ENCODE measurements at places on chromosomes 7 and 10.

GRCh38 chr10:63765126-63765525, 243.9 kb downstream of the REEP3 start:
- peaks cover 7% of the 10 kb centered on the region for H3K27me3 ChIP-seq
- H3K27ac ChIP-seq = no peak overlapping the region
- no peaks in the 10 kb centered on the region for H3K36me3 ChIP-seq
- no peak overlapping the region for H3K4me3 ChIP-seq
- no peaks in the 10 kb centered on the region for H3K4me1 ChIP-seq

- no peaks in the 10 kb centered on the region for H3K4me1 ChIP-seq
- H3K36me3 ChIP-seq = no peaks in the 10 kb centered on the region
- H3K4me3 ChIP-seq = no peak overlapping the region
- DNase-seq = no peak
- no peak overlapping the region for H3K27ac ChIP-seq
These were observed 80.0 kb downstream of the COBL start for GRCh38 chr7:51236470-51237132.

DNA sequence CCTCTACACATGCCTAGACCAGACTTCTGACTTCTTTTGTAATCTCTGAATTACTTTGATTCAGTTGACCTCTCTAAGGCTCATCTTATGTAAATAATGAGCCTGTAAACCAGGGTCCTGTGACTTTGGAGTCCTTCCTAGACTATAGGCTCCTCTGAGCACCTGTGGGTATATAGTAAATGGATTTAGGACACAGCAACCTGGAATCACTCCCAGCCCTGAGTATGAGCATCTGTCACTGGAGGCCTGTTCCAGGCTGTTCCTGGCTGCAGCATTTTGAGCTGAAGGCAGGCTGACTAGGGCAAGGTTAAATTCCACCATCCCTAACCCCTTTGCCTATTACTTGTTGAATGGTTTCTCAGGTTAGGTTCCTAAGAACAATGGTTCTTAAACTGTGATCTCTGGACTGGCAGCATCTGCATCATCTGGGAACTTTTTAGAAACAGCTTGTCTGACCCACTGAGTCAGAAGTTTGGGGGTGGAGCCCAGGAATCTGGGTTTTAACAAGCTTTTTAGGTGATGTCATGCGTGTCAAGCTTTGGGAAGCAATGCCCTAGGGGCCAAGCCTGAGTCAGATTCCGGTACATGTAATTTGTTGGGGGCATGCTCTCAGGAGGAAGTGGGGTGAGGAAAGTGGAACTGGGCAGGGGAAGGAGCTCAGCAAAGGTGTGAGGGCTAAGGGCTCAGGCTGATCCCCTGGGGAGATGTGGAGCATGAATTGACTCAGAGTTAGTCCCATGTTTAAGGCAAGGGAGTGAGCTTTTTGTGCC, 28.2 kb downstream of the MINDY4 start:
- no peak for DNase-seq
- no peak overlapping the region for H3K27ac ChIP-seq
- no peaks in the 10 kb centered on the region for H3K27me3 ChIP-seq
- peaks cover 5% of the 10 kb centered on the region for H3K4me1 ChIP-seq

DNA sequence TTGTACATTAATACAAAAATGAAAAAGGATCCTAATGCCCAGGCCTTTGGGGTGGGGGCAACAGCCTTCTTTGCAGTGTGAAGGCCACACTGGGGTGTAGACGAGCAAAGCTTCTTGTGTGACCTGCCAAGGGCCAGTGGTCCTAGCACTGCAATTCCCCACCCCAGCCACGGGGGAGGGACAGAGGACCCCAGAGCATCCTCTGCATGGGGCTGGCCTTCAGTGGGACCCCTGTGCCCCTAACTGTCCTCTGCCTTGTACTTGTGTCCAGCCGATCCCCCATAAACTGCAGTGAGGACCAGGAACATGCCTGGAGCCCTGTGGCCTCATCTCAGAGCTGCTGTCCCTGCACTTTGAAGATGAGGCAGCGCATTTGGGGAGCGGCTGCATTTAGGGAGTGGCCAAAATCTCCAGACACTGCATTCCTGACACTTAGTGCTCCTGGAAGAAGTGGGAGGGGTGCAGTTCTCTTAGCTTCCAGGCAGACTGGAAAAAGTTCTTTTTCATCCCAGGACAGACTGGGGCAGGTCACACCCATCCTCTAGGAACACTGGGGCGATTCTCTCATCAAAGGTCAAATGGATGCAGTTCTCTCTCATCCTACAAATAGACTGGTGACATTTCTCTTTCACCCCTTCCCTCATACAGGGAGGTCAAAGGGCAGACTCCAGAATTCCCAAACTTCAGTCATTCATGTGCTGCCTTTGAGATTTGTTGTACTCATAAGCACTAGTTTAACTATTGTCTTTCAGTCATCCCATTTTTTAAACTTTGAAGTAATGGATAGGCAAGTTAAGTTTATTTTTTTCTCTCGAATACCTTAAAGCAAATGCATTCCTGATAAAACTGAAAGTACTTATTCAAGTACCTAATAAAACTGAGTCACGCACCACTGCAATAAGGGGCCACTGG, 922 bp upstream of the MYO1G start:
- peaks cover 27% of the 10 kb centered on the region for H3K36me3 ChIP-seq
- no peak for DNase-seq
- peak overlapping the region; percentile 97 for H3K27ac ChIP-seq

- H3K36me3 ChIP-seq = no peaks in the 10 kb centered on the region
- DNase-seq = no peak
- no peaks in the 10 kb centered on the region for H3K4me1 ChIP-seq
- no peak overlapping the region for H3K27ac ChIP-seq
- no peak overlapping the region for H3K4me3 ChIP-seq
These were observed 22.5 kb upstream of the VIPR2 start for GRCh38 chr7:159167139-159167538.

DNA sequence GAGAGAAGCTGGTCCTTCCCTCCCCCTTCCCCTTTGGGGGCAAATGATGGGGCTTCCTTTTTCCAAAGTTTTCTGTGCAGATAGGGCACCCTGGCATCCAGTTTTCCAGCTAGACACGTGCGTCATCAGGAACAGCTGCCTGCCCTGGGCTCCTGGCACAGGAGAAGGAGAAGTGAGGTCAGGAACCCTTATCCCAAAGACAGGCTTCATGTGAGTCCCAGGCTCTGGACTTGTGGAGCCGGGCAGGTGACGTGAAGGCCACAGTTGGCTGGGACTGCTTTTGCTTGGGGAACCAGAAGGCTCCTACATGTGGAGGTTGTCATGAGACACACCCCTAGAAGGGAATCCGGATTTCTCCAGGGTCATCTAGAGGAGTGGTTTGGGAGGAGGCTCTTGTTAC, 66.5 kb downstream of the RBM20 start:
- no peak overlapping the region for H3K4me3 ChIP-seq
- no peaks in the 10 kb centered on the region for H3K36me3 ChIP-seq
- H3K4me1 ChIP-seq = no peaks in the 10 kb centered on the region
- peaks cover 8% of the 10 kb centered on the region for H3K27me3 ChIP-seq
- H3K27ac ChIP-seq = no peak overlapping the region
- no peak for DNase-seq

GRCh38 chr10:119364645-119365600, 157.6 kb downstream of the GRK5 start:
- no peak overlapping the region for H3K4me3 ChIP-seq
- no peak for DNase-seq
- no peak overlapping the region for H3K27ac ChIP-seq

DNA sequence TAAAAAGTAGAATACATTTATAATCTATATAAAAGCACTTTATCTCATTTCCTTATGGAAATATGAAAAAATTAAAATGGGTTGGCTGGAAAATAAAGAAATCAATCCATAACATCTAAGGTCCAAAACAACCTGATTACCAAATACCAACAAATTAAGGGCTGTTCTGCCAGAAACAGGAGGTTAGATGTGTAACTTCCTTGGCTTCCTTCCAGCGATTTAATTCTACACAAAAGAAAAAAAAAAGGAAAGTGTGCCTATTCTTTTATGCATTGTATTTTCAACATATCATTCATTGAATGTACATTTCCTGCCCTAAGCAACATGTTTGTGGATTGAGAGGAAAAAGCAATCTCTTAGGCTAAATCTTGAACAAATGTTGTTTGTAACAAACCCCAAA, 36.2 kb upstream of the USP6NL start:
- no peaks in the 10 kb centered on the region for H3K4me1 ChIP-seq
- no peak overlapping the region for H3K27ac ChIP-seq
- H3K36me3 ChIP-seq = no peaks in the 10 kb centered on the region
- H3K4me3 ChIP-seq = no peak overlapping the region
- no peak for DNase-seq

- no peak for DNase-seq
- H3K36me3 ChIP-seq = no peaks in the 10 kb centered on the region
- H3K4me1 ChIP-seq = peaks cover 15% of the 10 kb centered on the region
- H3K4me3 ChIP-seq = no peak overlapping the region
These were observed 25.2 kb downstream of the TRIM8 start for GRCh38 chr10:102669206-102670064.

DNA sequence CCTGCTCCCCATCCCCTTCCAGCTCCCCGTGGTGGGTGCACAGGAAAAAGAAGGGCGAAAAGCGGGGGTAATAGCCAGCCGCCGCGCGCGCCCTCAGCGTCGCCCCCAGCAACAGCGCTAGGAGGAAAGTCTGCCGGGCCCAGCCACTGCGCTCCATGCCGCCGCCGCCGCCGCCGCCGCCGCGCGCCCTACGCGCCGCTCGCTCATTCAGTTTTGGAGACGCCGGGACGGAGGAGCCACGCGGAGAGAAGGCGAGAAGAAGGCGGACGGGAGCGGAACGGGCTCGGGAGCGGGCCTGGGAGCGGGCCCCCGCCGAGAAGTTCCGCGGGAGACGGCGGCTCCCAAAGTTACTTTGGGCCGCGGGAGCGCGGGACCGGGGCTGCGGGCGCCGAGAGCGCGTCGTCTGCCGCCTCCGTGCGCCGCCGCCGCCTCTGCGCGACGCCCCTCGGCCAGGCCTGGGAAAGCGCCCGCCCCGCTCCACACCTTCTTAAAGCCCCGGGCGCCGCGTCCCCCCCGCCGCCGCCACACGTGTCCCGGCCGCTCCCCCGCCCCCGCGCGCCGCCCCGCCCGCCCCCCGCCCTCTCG, at the start of gene RELN:
TSS of gene RELN (minus strand) at position 459 of the 585 bp plus-strand sequence. CDS start at position 157, 302 bp downstream.
- H3K4me1 ChIP-seq = no peaks in the 10 kb centered on the region
- no peak within 1 kb of the TSS for H3K27ac ChIP-seq
- H3K27me3 ChIP-seq = peaks cover 45% of the 10 kb centered on the region
- DNase-seq = peak; percentile 42
- H3K4me3 ChIP-seq = peak within 1 kb of the TSS; percentile 58

DNA sequence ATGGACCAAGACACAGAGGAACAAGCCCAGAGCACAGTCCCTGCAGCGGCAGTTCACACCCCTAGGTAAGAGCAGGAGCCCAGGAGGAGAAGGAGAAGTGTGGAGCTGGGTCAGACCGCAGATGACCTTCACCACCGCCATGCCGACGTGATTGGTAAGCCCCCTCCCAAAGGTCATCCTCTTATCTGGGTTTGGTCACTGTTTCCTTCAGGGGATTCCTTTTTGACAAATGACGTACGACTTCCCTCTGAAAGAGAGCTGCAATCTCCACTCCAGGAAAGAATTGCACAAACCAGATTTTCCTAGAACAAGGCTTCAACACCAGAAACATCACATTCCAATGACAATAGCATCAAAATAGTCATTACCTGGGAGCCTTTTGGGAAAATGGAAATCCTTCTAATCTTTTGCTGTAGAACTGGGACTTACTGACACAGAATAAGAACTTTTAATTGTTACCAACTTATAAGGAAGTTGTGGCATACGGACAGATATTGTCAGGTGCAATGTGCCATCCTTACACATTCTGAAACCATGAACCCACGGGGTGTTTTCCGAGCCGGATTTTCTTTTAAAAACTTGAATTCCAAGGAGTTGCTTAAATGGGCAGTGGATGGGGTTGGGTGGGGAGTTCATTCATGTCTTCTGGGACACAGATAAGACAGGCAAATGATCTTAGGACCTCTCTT, 20.8 kb upstream of the ADAM12 start:
- no peak for DNase-seq
- no peaks in the 10 kb centered on the region for H3K4me1 ChIP-seq
- H3K27me3 ChIP-seq = peaks cover 6% of the 10 kb centered on the region

- H3K27me3 ChIP-seq = peaks cover 19% of the 10 kb centered on the region
- H3K27ac ChIP-seq = no peak overlapping the region
- H3K4me1 ChIP-seq = no peaks in the 10 kb centered on the region
- peak; percentile 41 for DNase-seq
These were observed 401.3 kb downstream of the DNAJB6 start for GRCh38 chr7:157738066-157738460.

- H3K4me1 ChIP-seq = no peaks in the 10 kb centered on the region
- no peak overlapping the region for H3K27ac ChIP-seq
- H3K4me3 ChIP-seq = no peak overlapping the region
- no peak for DNase-seq
- peaks cover 35% of the 10 kb centered on the region for H3K27me3 ChIP-seq
These were observed 45.5 kb downstream of the NRAP start for GRCh38 chr10:113618338-113618737.

DNA sequence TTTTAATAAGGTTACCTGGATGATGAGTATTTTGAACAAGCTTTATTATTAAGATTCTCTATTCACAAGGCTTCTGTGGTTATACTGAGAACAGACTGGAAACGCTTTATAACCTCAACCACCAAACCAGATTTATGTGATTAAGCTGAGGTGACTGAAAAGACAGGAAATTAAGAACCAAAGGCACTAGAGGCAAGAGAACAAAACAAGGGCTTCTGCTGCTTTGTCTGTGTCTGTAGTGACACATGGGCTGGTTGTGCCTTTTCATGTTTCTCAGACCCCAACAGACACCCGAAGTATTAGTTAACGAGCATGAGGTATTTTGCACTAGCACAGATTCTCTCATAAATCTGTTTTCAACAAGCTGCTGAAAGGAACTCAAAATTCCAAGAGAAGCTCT, 64.4 kb downstream of the RAPGEF5 start:
- no peaks in the 10 kb centered on the region for H3K36me3 ChIP-seq
- peaks cover 24% of the 10 kb centered on the region for H3K4me1 ChIP-seq
- peaks cover 42% of the 10 kb centered on the region for H3K27me3 ChIP-seq
- no peak overlapping the region for H3K27ac ChIP-seq

GRCh38 chr7:156865493-156865892, 27.5 kb downstream of the LMBR1 start:
- no peak overlapping the region for H3K27ac ChIP-seq
- H3K4me3 ChIP-seq = no peak overlapping the region
- peaks cover 4% of the 10 kb centered on the region for H3K4me1 ChIP-seq
- DNase-seq = no peak
